ENCODE measurements at places on chromosomes 4 and X.
A peak's percentile ranks its signal among the peaks of the same experiment; 100 is the strongest.

DNA sequence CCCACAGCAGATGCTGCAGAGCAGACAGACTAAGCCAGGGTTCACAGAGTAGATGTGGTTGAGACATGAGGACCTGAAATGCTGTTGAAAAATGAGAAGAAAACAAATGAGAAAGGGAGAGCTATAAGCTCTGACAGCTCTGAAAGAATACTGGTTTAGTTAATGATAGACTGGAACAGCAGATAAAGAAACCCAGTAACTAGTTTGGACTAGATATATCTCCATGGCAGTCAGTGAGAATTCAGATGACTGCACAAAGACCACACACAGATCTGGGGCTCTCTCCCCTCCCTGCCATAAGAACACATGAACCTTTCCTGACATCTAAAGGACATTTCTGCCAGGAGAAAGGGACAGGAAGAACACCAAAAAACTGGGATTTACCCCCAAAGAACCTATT lies 8.2 kb downstream of the NAA11 start:
- DNase-seq = no peak

DNA sequence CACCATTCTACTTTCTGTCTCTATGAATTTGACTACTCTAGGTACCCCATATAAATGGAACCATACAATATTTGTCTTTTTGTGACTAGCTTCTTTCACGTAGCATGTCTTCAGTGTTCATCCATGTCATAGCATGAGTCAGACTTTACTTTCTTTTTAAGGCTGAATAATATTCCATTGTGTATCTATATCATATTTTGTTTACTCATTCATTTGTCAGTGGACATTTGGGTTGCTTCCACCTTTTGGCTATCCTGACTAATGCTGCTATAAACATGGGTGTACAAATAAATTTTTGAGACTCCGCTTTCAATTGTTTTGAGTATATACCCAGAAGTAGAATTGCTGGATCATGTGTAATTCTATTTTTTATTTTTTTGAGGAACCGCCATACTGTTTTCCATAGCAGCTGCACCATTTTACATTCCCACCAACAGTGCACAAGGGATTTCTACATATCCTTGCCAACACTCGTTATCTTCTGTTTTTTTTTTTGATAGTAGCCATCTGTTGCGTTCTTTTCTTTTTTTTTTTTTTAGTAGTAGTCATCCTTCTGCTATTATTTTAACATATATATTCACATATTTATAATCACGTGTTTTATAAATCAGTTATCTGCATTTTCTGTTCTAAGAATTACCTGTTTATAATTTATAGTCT lies 158.0 kb upstream of the MED14 start:
- no peak for DNase-seq

GRCh38 chrX:133045986-133046385 lies 50.9 kb downstream of the USP26 start:
- no peak for DNase-seq

- no peak for DNase-seq
Observed at GRCh38 chr4:75848891-75849290, 53.4 kb downstream of the PPEF2 start.

DNA sequence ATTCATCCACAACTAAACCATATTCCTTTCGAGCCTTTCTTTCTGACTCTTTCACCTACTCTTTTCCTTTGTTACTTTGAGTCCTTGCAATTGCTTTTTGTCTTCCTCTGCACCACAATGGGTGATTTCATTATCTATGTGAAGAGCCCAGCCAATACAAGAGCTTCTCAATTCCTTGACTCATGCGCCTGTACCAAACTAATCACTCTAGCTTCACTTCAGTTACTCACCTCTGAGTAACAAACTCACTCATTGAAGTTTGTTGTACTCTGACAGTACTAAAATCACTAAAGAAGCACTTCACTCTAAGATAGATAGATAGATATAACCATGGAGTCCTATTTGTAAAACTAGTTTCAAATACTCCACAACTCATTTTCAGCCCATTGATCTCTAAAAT lies 191.7 kb upstream of the EPHA5 start:
- DNase-seq = no peak

DNA sequence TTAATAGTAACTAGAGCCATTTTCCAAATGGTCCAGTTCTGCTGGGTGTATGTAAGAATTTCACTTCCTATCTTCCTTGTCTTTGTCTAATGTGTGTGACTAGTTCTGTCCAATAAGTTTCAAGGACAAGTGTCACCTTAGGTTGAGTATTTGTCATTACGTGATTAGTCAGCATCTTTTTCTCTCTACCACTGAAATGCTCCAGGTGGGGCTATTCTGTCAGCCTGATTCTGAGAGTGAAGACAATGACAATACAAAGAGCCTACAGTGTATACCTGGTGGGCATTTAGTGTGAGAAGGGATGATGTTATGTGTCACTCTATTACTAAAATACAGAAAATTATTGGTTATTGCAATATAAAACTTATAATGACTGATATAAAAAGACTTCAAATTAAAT lies 876.3 kb downstream of the C4orf33 start:
- no peak for DNase-seq

DNA sequence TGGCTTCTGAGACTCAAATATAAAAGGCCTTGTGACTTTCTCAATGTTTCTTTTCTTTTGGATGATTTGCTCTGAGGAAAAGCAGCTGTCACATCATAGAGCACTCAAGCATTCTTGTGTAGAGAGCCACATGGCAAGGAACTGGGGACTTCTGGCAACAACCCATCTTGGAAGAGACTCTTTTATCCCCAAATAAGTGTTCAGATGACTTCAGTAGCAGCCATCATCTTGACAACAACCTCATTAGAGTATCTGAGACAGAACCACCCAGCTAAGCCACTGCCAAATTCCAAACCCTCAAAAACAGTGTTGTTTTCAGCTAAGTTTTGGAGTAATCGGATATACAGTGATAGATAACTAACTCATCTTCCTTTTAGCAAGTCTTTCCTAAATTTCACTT lies 1431.7 kb upstream of the IGFBP7 start:
- no peak for DNase-seq

GRCh38 chrX:115525486-115525885 lies 35.5 kb upstream of the PLS3 start:
- DNase-seq = no peak

- DNase-seq = no peak
Observed at GRCh38 chrX:112867570-112867969, 26.9 kb upstream of the AMOT start.

GRCh38 chr4:73683033-73683432 lies 57.3 kb upstream of the CXCL8 start:
- DNase-seq = no peak

GRCh38 chrX:110966839-110967238 lies 129.2 kb upstream of the PAK3 start:
- DNase-seq = no peak

DNA sequence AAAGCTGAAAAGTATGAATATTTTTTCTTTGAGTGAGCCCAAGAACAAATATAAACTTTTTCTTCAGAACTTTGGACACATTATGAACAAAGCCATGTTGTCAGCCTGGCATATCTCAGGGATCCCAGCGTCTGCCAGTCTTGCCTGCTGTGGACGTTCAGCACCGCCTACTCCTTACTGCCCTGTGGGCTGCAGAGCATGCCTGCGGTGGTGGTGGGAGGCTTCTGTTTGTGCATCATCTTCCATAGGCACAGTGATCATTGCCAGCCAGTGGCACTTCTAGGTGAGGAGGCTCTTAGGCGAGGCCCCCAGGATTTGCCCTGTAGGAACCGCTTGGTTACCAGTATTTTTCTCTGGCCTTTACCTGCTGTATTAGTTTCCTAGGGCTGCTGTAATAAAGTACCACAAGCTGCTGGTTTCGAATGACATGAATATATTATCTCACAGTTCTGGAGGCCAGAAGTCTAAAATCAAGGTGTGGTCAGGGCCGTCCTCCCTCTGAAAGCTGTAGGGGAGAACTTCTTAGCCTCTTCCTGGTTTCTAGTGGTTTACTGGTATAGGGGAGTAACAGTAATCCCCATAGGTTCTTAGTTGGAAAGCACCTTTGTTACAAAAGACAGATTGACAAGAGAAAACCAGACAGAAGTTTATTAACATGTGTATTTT lies 15.4 kb downstream of the ANXA3 start:
- DNase-seq = no peak

DNA sequence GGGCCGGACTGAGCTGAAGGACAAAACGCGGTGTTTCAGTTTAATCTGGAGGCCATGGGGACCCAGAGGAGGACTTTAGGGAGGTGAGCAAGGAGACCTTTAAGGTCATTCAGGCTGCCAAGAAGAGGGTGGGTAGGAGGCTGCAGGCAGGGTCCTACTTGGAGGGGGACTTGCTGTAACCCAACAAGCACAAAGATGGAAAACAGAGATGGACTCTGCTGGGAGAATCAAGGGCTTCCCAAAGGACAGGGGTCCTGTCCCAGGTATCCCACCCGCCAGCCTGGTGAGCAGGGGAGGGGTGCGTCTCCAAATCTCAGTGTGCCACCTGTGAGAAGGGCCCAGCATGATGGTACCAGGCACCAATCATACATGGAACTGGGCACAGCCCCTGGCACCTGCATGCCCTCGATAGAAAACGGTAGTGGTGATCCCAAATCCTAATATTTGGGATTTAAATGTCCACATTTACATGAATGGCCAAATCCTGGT lies 3.9 kb upstream of the HAUS3 start:
- no peak for DNase-seq

GRCh38 chr4:116665716-116666115 lies 419.7 kb downstream of the TRAM1L1 start:
- no peak for DNase-seq

GRCh38 chrX:150934453-150934852 lies 36.0 kb upstream of the CD99L2 start:
- no peak for DNase-seq

DNA sequence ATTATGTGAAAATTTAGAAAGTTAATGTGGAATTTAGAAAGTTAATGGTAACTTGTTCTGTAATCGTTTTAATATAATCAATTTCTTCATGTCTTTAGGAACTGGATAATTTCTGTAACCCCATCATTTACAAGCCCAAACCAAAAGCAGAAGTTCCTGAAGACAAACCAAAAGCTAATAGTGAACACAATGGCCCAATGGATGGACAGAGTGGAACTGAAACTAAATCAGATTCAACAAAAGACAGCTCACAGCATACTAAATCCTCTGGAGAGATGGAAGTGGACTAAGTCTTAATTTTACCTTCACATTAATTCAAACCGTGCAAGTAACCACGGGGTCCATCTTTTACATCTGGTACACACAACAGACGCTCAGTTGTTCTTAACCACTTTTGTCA lies 48.1 kb upstream of the PLK4 start:
- DNase-seq = no peak

DNA sequence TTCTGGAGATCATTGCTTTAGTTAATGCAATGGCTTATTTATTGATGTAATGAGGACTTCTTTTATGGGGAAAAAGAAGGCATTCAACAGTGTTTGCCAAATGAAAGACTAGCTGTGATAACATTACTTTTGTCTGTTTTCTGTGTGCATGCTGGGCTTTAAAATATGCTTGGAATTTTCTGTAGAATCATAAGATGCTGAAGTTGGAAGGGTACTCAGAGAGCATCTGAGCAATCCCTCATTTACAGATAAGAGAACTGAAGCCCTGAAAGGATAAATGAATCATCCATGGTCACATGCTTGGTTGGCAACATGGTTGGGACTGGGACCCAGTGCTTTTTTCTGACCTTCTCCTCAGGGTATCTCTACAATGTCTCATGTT lies 31.4 kb upstream of the PITX2 start:
- DNase-seq = no peak

DNA sequence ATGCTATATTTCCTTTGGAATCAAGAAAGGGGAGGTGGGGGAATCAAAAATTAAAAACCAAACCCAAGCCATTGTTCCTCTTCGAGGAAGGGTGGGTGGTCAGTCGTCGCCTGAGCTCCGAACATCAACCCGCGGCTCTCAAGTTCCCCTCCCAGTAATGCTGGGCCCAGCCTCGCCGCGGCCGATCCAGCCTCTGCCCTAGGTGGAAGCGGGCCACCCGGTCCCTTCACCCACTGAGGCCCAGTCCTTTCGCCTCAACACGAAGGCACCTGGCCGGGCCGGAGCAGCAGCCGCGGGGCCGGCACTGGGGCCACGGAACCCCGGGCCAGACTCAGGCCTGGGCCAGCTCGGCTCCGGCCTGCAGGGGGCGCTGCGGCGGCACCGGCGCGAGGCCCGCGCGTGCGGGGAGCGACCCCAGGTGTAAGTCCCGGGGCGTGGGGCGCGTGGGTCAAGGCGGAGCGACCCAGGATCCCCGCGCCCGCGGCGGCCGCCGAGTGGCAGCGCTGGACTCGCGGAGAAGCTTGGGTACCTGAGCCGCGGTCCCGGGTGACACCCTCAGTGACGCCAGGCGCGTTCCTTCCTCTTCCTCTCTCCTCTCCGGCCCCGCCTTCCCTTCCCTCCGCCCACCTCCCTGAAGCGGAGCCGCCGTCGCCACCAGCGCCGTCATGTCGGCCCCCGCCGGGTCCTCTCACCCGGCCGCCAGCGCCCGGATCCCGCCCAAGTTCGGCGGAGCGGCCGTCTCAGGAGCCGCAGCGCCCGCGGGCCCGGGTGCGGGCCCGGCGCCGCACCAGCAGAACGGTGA lies at the start of gene SEC24B:
SEC24B (plus strand) TSS at position 611 of the 802 bp plus-strand sequence; CDS start at position 666, 55 bp downstream.
- DNase-seq = peak; percentile 91

- no peak for DNase-seq
Observed at GRCh38 chr4:152709675-152710438, 30.1 kb upstream of the TMEM154 start.

GRCh38 chrX:132848296-132848970 lies 110.0 kb downstream of the HS6ST2 start:
- DNase-seq = no peak

DNA sequence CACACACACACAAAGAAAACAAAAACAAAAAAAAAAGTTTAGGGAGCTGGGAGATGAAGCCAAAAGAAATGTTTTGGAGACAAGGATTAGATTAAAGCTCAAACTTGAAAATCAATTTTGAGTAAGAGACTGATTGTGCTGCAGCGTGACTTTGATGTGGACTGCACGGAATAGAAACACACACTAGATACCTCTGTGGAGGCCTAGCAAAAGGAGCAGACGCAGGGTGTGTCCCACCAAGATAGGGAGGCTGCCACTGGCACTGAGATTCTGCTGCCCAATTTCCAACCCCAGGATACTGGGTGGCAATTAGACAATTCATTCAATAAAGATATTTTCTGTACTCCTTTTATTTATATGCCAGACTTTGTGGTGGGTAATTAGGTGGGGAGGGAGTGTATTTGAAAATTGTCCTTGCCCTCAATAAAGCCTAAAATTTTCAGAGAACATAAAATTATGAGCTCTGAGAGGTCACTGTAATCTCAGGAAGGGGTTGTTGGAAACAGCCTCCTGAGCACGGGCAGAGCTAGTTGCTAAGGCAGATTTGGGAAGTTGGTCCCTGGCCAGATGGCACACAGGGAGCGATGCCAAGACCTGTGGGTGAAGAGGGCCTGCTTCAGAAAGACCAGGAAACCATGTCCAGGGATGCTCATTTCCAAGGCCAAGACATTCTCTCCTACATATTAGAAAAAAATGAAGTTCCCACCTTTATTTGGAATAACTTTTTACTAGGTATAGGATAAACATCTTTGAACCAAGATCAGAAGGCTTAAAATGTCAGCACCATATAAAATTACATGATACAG lies 1.9 kb upstream of the PPP3CA start:
- DNase-seq = no peak

- DNase-seq = no peak
Observed at GRCh38 chr4:108160741-108161352, 7.9 kb downstream of the LEF1 start.

- DNase-seq = no peak
Observed at GRCh38 chr4:54217642-54218495, 11.2 kb upstream of the PDGFRA start.
